ENCODE measurements at places on chromosomes 11 and 22.

DNA sequence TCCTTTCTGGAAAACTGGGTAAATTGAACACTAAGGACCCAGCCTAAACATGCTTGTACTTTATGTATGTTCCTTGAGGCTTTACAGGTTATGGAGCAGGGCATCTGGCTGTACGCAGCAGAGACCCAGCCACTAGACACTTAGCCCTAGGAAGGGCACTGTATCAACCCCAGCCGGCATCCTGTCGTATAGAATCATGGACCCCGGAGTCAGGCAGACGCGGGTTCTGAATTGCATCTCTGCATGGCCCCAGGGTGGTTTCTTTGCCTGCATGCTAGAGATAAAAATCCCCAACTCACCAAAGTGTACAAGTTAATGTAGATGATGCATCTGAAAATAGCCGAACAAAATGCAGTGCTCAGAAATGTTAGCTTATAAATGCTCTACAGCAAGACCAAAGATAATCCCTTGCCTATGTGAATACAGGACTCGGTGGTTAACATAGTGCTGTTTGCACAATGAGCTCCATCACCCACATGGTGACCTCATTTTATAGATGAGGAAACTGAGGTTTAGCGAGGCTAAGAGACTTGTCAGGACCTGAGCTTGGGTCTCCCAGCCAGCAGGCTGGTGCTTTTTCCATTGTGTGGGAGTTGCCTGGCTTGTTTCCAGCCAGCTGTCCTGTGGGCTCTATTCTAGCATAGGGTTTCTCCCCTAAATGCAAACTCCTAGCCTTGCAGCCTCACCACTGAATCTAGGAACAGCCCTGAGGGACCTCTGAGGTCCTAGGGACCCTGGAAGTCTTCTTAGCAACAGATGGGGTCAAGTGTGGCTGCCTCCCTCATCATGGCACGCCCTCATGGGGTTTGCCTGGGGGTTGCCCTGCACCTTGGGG, 7.3 kb downstream of the CD6 start:
- DNase-seq, result no peak

DNA sequence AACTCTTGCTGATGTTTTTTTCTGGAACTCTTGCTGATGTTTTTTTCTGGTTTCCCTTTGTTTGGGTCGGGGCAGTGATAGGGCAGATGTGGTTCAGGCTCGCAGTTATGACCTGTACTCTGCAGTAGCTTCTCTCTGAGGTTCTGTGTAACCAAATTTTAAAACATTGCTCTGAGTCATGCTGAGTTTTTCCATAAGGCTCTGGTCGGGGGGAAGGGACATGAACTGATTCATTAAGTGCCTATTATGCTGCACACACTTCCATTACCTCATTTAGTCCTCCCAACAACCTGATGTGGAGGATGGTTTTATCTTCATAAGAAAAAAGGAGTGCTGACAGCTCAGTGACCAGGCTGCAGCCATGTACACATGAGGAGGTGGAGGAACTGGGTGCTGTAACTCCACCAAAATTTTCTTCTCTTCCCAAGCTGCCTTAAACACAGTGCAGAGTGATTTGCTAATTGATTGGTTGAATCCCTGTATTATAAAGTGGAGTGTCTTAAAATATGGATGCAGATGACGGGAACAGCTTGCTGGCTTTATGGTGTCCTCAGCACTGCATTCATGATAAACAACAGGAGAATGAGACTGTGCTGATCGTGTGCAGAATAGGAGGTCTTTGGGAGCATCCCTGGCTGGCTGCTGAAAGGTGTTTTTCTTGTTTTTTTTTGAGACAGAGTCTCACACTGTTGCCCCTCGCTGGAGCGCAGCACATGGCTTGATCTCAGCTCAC, 19.1 kb downstream of the TNRC6B start:
- DNase-seq, result no peak

DNA sequence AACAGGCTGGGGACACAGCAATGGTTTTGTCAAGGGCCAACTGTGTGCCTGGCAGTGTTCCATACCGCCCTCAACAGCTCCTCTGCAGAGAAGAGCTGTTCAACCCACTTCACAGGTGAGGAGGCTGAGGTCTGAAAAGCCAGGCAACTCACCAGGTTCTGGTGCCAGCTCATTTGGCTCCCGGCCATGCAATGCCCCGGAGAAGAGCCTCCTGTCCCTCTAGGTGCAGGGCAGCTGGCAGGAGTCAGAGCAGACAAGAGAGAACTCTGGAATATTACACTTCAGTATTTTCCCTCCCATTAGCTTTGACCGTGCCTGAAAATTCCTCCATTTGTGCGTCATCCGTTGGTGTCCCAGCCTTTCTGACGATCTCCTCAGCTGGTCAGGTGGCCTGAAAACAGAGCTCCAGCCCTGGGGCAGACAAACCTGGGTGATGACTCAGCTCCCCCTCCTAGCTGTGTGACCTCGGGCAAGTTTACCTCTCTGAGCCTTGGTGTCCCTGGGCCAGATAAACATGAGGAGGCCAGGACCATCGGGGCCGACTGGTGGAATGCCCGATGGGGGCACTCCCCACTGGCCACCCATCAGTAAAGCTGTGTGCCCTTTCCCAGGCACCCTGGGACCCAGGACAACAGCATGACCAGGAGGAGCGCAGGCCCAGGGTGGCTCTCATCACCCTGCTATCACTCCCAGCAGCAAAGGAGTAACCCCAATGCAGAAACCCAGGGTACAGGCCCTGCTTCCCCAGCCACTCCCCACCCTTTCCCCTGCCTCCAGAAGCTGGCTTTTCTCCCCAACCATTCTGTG, 9.6 kb upstream of the C1QTNF6 start:
- peak; percentile 94 for DNase-seq

DNA sequence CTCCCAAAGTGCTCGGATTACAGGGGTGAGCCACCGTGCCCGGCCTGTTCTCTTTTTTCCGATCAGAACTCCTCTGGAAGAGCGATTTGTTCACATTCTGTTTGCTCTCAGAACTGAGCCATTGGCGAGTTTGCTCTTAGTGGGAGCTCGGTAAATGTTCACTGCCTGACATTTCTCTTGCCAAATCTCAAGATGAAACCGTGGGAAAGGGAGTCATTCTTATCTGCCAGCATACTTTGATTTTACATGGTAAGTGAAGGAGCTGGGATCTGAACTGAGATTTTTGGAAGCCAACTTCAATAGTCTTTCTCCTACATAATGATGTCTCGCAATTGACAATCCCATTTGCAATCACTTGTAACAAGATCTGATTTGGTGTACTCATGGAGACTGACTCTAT, 445.8 kb upstream of the ISX start:
- no peak for DNase-seq

GRCh38 chr11:114281388-114281956, 14.7 kb upstream of the NNMT start:
- no peak for DNase-seq

- no peak for DNase-seq
Observed at GRCh38 chr22:47094861-47095330, 332.4 kb downstream of the TBC1D22A start.

GRCh38 chr22:29117799-29118477, 45.1 kb downstream of the KREMEN1 start:
- DNase-seq, result no peak

- peak; percentile 31 for DNase-seq
Observed at GRCh38 chr11:45651841-45652749, 13.3 kb downstream of the CHST1 start.

Measured in RWPE2 (cell line).